ENCODE measurements at places on chromosomes 5 and 9.

- DNase-seq = no peak
Measured at GRCh38 chr5:122163121-122164069, 34.0 kb downstream of the ZNF474 start.

DNA sequence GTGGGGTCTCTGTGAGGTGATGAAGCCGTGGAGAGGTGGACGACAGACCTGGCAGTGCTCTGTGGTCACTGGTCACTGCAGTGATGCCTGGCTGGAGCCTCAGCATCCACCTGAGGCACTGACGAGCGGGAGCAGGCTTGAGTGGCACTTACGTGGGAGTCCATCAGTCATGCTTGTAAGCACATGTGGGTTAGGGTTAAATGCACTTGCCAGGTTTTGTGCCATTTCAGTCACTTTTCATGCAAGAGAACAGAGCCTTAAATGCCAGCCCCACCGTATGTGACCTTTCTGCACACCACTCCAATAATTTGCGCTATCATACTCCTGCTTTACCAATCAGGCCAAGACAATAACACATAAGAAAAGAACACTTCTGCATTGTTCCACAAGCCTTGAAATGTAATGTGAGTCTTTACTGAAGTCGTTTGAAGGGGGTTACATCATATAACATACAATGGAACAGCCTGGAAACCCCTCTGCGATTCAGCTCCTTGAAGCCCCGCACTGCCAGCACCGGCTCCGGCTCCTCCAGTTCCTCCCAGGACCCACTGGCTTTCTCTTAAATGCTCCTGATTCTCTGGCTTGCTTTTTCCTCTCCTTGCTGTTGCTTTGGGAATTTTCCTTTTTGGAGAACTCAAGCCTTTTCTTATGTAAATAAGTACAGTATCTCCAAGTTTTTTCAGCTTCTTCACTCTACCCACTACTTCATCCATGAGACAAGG lies 59.4 kb upstream of the CTXN3 start:
- no peak for DNase-seq

DNA sequence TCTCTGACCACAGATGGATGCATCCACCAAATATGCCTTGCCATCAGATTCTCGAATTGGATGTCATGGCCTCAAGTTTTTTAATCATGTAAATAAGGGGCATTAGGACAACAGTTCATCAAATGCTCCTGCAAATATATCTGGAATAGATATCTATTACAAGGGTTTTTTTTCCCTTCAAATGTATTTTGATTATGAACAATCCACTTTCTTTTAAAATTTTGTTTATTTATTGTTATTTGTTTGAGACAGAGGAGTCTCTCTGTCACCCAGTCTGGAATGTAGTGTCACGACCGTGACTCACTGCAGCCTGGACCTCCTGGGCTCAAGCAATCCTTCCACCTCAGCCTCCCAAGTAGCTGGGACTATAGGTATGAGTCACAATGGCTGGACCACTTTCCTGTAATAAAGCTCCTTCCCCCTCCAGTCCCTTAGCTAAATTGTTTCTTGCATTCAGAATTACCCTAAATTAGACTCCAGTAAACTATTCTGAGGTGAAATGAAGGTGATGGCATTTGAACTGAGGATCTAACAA lies 1412.1 kb downstream of the EFNA5 start:
- DNase-seq = no peak

GRCh38 chr5:159883522-159883950 lies 32.7 kb upstream of the ADRA1B start:
- DNase-seq = no peak

- DNase-seq = no peak
Measured at GRCh38 chr5:73158313-73158712, 14.7 kb upstream of the TMEM174 start.

GRCh38 chr5:88398316-88398715 lies 129.7 kb upstream of the TMEM161B start:
- DNase-seq = no peak

- no peak for DNase-seq
Measured at GRCh38 chr5:54603372-54603771, 85.8 kb downstream of the SNX18 start.

GRCh38 chr9:105067895-105068580 lies 140.1 kb upstream of the ABCA1 start:
- no peak for DNase-seq

All from H1 (cell line).